ENCODE measurements at places on chromosomes 1 and 21.

DNA sequence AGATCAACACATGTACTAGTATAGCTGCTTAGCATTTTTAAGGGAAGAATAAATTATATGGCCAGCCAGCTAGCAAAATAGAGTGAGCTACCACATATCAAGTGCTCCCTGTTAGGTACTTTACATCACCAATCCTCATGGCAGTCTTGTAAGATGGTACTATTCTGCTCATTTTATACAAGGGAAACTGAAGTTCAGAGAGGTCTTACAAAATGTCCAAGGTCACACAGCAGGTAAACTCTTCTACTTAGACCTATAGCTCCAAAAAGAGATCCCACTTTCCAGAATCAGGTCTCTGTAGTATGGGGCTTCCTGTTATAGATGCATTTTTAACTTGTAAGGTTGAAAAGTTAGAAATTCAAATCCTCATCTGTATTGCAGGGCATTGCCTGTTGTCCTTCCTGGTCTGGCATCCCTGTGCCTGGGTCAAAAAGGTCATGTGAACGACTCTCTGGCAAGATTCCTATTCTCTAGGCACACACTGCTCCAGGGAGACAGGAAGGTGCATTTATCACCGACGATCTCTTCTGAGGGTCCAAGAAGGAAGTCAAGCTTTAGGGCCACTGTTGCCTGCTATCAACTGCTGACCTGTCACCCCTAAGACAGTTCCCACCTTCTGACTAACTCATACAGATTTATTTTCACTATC, 41.1 kb downstream of the TRIT1 start:
- DNase-seq = no peak

DNA sequence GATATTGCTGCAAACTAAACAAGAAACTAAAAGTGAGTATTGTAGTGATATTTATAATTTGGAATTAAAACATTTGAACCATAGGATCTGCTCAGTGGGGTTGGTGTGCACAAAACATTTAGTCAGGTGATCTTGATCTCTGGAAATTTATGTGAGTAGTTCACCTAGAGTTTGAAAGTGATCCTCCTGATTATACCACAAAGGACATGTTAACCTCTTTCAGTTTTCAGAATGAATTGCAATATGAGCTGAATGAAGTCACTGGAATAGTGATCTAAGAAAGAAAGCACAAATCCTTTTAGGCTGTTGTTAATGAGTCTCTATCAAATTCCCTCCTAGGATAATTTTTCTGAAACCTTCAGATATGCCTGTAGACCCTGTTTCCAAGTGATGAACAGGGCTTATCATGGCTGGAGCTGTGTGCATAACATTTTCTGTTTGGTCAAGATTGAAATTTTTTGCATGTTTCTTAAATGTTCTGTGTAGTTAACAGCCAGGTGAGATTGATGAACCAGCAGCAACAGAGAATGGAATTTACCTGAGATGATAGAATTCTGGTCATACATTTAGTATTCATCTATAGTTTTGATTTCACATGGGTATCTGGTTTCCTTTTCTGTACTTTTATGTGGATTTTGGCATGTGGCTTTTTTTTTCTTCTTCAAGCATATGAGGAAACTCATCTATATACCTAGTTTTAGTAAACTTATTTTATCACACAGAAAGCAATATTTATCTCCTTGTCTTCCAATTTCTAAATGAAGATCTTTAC, 25.5 kb downstream of the CDC14A start:
- DNase-seq = no peak

DNA sequence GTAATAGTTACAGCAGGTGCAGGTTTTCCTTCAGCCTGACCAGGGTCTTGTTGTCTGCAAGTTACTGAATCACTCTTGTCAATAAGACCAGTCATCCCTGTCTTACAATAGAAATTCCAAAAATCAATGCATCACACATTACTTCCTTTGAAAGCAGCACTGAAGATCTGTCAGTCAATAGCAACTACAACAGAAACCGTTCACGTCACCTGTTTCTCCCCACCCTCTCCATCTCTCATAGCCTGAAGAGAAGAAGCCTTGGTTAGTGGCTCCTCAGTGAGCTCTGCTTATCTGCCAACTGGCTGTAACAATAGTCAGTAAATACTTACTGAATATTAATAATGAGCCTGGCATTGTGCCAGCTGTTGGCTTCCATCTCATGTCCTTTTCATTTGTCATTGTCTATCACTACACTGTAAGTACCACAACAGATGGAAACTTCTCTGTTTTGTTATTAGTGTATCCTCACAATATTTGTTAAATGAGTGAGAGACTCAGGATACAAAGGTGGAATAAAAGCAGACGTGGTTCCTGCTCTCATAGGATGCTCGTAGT, 195.2 kb downstream of the S1PR1 start:
- DNase-seq = no peak

GRCh38 chr21:36388835-36389234, 3.6 kb downstream of the CHAF1B start:
- no peak for DNase-seq

- DNase-seq = no peak
Measured at GRCh38 chr1:78068681-78069283, 23.0 kb downstream of the GIPC2 start.

Measured in stimulated activated CD4-positive, alpha-beta T cell treated with anti-CD3 and anti-CD28 coated beads, Interleukin-1b, Interleukin-23, amount 100 ng/mL, for 1 hour (primary cell).